ENCODE measurements at places on chromosomes 3 and 15.

GRCh38 chr3:55895897-55896566 lies 408.9 kb upstream of the WNT5A start:
- DNase-seq, result peak; percentile 81

DNA sequence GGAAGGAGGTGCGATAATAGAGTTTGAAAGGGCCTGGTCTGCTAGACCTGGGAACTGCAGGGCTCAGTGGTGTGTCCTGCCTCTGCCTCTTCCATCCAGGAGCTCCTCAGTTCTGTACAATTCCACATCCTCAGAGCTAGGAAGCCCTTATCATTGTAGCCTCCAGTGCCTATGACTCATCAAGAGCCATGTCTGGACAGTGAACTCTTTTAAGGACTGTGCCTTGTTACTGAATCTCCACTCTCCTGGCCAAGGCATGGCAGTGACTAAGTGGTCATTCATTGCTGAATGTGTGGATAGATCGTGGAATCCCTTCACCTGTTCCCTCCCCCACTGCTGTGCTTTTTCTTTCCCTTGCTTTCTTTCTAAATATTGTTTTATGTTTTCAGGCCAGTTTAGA lies 2.9 kb downstream of the TIMP4 start:
- no peak for DNase-seq

GRCh38 chr3:33201195-33201594 lies 17.4 kb downstream of the SUSD5 start:
- DNase-seq, result no peak

- DNase-seq, result no peak
These were observed 15.4 kb downstream of the APH1B start for GRCh38 chr15:63292771-63293170.

- no peak for DNase-seq
These were observed 19.2 kb downstream of the SLC2A2 start for GRCh38 chr3:171007316-171007715.

- DNase-seq, result no peak
These were observed 135.3 kb downstream of the DIPK2A start for GRCh38 chr3:144106970-144107369.

GRCh38 chr3:34150992-34151391 lies 352.6 kb downstream of the PDCD6IP start:
- no peak for DNase-seq

GRCh38 chr3:73706771-73707170 lies 82.0 kb upstream of the PDZRN3 start:
- no peak for DNase-seq

- no peak for DNase-seq
These were observed 49.4 kb downstream of the CRYBG3 start for GRCh38 chr3:97871186-97871585.

- DNase-seq, result no peak
These were observed 36.9 kb downstream of the HACD2 start for GRCh38 chr3:123547881-123548519.

DNA sequence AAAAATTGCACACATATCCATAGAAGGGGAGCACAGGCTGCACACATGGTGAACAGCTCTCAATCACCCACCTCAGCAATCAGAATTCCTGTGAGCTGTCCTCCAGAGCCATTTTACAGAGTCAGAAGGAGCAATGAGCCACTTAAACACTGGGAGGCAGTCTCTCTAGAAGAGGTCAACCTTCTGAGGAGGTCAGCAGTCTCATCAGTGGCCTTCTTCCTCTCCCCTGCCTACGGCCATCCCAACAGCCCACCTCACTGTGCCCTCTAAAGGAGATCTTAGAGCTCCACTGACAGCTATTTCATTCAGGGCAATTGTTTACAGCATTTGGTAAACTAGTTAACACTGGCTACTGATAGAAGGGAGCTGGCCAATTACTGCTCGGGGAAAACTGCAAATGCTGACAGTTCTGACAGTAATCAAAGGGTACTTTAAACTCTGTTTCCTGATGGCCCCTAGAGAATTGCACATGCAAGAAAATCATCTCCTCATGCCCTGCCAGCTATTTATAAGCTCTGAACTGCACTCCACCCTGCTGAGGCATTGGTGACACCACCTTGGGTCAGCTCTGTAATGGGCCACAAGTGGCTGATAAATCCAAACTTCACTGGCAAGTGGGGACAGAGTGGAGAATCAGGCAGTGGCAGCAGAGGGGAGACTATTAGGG lies 42.1 kb upstream of the TSPAN3 start:
- DNase-seq, result peak; percentile 46

- no peak for DNase-seq
These were observed 205.5 kb upstream of the NSMCE3 start for GRCh38 chr15:29475096-29475495.

DNA sequence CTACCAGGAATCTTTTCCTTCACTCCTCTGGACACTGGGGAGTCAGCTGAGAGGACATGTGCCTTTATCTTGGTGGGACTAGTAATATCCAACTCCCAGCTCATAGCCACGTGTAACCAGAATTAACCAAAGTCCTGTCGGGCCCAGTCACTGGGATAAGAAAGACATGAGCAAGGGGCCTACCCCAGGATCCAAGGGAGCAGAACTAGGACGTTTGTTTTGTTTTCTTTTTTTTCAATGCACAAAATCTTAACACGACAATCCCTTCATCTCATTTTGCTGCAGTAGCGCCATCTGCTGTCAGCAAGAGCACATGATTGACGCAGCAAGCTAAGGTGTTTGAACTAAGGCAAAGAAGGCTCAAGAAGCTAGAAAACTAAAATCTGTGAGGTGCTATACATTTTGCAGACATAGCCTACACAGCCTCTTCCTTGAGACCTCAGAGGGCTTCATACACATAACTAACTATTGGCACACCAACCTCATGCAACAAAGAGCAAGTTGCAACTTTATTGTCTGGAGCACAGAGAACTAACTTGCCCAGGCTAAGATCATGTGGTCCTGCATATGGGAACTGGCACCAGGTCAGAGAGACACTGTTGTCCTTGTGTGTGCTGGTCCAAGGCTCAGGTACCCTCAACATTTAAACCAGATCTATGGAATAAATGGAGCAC lies 43.6 kb downstream of the RLBP1 start:
- peak; percentile 13 for DNase-seq

GRCh38 chr3:94070341-94070911 lies 7.6 kb downstream of the NSUN3 start:
- no peak for DNase-seq

- DNase-seq, result no peak
These were observed 221.6 kb upstream of the LMCD1 start for GRCh38 chr3:8279886-8280550.

GRCh38 chr15:95194746-95195145 lies 963.4 kb downstream of the MCTP2 start:
- DNase-seq, result no peak

DNA sequence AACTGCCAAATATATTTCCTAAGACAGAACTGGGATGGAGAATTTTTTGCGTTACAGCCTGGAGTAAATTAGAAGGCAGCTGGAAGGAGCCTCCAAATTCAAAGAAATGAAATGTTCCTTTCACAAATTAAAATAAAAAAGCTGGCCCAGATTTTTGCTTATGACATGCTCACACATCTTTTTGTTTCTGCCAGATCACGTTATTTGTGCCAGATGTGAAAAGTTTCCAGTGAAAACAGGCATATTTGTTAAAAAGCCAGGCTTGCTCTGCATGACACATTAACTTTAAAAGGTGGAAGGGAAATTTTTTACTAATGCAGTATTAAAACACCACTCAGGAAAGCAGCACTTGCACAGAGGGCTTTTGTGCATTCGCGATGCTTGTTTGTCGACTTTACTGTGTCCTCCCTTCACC lies 23.3 kb upstream of the ACKR4 start:
- no peak for DNase-seq

GRCh38 chr15:77160562-77161478 lies 89.9 kb upstream of the TSPAN3 start:
- DNase-seq, result peak; percentile 14

DNA sequence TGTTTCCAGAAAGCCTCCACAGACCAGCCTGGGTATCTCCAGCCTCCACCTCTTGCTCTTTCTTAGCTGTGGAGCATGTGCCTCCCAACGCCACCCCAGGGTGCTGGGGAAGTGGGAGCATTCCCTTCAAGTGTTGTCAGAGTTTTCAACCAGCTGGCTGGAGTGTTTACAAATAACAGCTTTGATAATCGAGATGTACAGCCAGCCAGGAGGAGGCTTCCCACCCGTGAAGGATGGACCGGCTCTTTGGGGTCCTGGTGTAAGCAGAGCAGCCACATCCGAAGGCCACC lies 8.5 kb upstream of the OXTR start:
- no peak for DNase-seq

- DNase-seq, result peak; percentile 45
These were observed 617.1 kb downstream of the NR2F2 start for GRCh38 chr15:96947296-96948229.
